Neuronal stem cell (in vitro differentiated cells): ENCODE measurements at places on chromosomes 2 and 18.

- DNase-seq = no peak
These were observed 183.7 kb downstream of the KLHL29 start for GRCh38 chr2:23568626-23569190.

GRCh38 chr2:199261936-199262335, 195.8 kb downstream of the SATB2 start:
- DNase-seq = no peak

DNA sequence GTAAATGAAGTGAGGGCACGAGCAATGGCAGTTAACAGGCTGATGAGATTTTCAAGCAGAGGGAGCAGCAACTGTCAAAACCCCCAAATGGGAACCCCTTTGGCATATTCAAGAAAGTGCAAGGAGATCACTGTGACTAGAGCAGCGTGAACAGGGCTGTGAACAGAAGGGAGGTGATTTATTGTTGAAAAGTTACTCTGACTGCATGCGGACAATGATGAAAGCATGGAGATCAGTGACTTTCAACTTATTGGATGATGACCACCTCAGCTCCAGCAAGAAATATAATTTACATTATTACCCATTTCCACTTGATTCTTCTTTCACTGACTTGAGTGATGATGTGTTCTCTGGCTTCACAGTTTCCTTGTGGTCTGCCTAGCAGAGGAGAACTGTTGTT, 187.8 kb upstream of the BOD1L2 start:
- no peak for DNase-seq

- no peak for DNase-seq
These were observed 196.0 kb downstream of the LDLRAD4 start for GRCh38 chr18:13414521-13414920.

GRCh38 chr2:155379494-155379893, 681.0 kb downstream of the KCNJ3 start:
- DNase-seq = no peak

DNA sequence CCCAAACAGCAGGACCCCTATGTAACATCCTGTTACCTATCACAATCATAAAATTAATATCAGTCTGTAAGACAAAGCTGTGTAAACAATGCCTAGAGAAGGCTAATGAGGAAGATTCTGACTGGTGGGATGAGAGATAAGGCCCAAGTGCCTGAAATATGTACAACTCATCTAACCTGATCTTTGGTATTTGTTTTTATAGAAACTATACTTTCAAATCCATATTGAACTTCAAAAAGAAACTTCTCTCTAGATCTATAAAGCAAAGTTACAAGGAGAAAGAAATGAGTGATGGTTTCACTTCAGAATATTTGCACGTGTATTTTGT, 36.1 kb upstream of the ITGA4 start:
- no peak for DNase-seq

- no peak for DNase-seq
These were observed 19.5 kb downstream of the MRPL44 start for GRCh38 chr2:223976635-223977226.
